ENCODE measurements at places on chromosomes 5 and 9.

- no peak for DNase-seq
Observed at GRCh38 chr5:142878111-142878510, 107.9 kb downstream of the ARHGAP26 start.

DNA sequence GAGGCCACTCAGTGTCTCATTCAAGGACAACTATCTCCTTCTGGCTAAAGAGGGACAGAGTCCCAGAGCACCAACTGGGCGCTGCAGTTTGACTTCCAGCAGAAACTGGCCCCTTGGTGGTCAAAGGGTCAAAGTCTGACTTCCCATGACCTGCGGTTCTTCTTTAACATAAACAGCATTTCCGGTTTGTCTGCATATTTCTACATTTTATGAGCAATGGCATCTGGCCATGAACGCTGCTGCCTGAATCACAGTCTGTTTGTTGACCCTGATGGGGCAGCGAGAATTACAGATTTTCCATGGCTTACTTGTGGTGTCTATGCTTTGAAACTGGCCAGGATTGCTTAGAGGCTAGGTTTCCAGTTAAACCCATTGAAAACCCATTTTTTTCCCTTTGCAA lies 1.3 kb downstream of the TNFSF15 start:
- DNase-seq: no peak

DNA sequence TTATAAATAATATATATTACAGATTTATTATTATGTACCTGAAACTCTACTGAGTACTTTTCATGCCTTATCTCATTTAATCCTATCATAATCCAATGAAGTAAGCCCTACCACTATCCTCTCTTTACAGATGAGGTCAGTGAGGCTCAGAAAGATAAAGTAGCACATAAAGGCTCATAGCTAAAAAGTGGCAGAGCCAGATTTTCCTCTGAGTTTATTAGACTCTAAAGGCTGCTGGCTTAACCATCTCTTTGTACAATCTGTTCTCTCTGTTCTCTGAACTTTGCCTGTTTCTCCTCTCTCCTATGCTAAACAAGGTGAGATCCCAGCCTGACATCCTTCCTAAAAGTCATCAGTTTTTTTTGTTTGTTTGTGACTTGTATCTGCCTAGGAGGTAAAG lies 311.2 kb downstream of the KCTD16 start:
- no peak for DNase-seq

DNA sequence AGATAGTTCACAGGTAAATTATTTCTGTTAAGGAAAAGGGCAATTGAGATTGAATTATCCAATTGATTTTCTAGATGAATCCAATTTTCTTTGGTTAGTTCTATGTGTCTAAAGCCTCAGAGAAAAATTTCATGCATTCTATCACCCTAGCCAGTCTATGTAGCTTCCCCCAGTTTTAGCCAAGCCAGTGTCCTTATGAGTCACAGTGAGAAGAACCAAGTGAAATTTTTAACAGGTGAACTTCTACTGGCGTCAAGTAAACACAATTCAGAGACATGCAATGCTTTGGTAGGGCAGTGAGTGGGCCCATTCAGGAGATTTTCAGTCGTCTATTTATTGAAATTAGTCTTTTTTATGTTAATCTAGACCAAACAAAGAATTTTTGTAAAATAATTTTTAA lies 1077.4 kb upstream of the ARRDC3 start:
- no peak for DNase-seq

DNA sequence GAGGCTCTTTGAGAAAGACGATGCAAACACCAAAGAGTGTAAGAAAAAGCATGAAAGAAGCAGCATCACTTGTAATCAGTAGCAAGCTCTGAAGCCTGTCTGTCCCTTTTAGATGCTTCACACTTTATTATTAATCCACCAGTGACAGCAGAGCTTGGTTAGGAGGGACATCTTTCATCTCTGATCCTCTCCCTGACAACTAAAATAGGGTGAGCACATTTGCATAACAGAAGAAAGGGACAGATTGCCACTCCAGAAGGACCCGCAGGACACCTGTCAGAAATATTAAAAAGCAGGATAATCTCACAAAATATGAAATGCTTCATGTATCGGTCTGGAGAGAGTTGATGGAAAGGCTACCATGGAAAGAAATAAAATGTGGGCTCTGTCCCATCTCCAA lies 71.4 kb upstream of the MAP1B start:
- no peak for DNase-seq

- no peak for DNase-seq
Observed at GRCh38 chr5:157915638-157916037, 56.7 kb upstream of the CLINT1 start.

DNA sequence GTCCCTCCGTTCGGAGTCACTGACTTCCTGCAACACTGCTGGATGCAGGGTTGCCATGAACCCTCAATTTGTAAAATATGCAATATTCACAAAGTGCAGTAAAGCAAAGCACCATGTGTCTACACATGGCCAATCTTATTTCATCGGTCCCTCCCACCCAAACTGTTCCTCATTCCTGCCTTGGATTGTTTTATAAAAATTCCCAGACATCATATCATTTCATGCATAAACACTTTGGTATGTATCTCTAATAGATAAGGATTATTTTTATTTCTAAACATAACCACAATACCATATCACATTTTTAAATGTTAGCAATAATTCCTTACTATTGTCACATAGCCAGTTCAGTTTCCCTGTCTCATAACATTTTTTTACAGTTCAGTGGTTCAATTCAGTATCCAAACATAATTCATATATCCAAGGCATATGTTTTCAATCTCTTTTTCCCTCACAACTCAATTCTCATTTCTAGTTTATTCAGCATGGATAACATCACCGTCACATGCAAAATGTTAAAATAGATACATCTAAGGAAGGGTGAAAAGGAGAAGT lies 82.0 kb upstream of the PCAT7 start:
- DNase-seq: no peak

GRCh38 chr5:64595031-64595855 lies 89.4 kb downstream of the RGS7BP start:
- no peak for DNase-seq

- no peak for DNase-seq
Observed at GRCh38 chr5:112642885-112643284, 94.8 kb upstream of the APC start.

- no peak for DNase-seq
Observed at GRCh38 chr9:2889023-2889422, 45.1 kb upstream of the PUM3 start.

DNA sequence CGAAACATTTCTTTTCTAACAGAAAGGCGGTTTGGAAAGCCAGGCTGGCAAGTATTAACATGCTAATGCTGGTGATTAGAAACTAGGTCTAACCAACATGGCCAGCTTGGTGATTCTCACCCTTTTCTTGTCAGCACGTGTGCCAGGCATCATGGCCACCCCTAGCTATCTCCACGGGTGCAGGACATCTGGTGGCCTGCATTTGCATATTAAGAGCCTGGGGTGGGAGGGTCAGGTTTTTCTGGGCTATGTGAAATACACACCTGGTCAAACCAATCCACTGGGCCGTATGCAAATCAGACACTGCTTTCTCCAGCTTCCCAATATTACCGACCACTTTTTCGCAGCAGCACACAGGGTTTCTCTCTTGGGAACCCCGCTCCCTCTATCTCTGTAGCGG lies 612.1 kb downstream of the PTPRD start:
- DNase-seq: no peak

- DNase-seq: no peak
Observed at GRCh38 chr5:42927730-42928129, 112.4 kb downstream of the ANXA2R start.

GRCh38 chr9:14341437-14342122 lies 27.6 kb upstream of the NFIB start:
- DNase-seq: no peak

- no peak for DNase-seq
Observed at GRCh38 chr5:59137846-59138245, 555.0 kb downstream of the RAB3C start.

DNA sequence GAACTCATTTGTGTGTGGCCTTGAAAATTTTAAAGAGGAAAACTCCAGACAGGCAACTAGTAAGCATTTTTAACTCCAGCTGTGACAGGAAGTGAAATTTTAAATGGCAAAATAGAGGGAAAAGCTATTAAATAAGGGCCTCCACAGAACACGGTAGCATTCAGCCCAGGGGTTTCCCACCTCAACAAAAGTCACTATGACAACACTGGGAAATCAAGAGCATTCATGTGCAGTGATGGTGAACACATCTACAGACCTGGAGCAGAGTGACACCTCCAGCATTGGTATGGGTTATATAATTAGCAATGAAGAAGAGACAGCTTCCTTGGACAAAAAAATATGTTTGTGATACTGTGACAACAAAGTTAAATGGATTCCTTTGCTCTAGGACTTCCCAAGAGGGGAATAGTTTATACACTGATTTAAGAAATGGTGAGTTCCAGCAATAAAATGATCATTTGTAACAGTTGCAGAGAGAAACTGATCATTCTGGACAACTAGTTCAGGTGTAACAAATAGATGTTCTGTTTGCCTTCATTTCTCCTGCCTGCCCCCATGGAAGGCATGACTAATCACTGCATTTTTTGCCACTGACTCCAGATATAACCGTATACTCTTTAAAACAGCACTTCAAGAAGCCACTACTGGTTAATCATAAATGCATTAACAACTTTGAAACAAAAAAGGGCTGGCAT lies 93.3 kb upstream of the SLC44A1 start:
- no peak for DNase-seq

DNA sequence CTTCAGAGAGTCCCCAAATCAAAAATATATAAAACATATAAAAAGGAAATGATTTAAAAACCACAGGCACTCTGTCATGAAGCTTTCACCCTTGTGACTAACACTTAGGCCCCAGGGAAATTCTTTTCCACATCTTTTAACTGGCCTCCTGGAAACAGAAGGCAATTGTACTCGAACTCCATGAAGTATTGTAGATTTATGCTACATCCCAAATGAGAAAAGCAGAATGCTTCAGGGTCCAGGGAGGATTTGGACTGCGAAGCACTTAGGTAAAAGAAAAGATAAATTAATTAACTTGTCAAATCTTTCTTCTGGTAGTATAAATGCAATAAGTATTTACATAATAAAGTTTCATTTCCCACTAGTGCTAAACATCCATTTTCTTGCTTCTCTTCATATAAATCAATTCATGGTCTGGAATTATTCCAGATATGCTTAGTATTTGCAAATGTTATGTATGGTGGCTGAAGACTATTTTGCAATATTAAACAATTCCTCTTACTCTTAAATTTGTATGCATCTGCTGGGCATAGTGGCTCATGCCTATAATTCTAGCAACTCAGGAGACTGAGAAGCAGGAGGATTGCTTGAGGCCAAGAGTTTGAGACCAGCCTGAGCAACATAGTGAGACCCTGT lies 64.9 kb upstream of the ELL2 start:
- no peak for DNase-seq

- DNase-seq: no peak
Observed at GRCh38 chr9:136850866-136851775, 1.0 kb upstream of the MAMDC4 start.

- DNase-seq: no peak
Observed at GRCh38 chr5:42642006-42642405, 114.6 kb upstream of the CCDC152 start.

DNA sequence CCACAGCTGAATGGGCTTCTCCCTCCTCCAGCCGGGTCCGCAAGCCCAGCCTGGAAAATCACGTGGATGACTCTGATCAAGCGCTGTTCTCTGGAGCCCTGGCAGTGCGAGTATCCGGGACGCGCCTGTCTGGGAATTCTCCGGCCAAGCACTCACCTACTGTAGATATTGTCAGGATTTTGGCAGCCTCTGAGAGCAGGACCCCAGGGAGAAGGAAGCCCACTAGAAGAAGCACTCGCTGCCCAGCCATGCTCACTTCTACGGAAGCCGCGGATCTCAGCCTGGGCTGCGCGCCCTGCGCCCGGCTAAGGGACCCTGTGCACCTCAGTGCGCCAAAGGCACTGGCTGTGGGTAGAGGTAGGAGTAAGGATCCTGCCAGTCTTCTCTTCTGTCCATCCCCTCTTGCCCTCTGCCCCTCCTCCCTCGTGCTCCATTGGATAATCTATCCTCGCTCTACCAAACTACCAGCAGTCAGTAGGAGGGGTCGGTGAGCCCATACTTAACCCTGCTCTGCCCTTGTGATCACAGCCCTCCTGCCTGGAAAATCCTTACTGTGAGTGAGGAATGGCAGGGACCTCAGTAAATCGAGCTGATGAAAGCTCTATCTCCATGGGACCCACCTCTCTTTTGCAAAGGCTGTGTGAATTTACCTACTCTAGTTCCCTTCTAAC lies at the start of gene UGT3A2:
UGT3A2 (minus strand) TSS at position 343 of the 671 bp plus-strand sequence; CDS start at position 250, 93 bp downstream.
- DNase-seq: no peak

DNA sequence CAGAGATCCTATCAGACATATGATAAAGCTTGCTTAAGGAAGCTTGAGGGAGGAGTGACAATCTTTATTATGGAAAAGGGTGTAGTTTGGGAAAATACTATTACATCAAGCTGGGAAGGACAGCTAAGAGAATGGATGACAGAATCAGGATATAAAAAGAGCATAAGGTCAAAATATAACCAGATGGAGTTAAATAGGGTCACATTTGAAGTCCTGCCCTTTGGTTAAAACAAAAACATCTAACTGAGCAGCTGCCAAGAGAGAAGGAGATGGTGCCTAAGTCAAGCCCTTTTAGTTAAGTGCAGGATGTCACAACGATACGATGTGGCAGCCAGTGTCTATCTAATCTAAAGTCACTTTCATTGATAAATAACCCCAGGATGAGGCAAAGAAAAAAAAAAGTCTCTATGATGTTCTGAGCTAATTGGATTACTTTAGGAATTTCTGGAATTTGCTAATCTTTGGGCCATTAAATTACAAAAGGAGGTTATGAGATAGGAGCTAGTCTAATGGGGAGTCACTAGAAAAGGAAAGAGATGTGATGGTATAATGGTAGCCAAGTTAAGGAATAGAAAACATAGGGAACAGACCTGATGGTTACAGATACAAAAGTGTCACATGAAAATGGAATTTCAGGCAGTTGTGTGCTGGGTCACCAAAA lies 365.2 kb downstream of the PDE4D start:
- DNase-seq: no peak

DNA sequence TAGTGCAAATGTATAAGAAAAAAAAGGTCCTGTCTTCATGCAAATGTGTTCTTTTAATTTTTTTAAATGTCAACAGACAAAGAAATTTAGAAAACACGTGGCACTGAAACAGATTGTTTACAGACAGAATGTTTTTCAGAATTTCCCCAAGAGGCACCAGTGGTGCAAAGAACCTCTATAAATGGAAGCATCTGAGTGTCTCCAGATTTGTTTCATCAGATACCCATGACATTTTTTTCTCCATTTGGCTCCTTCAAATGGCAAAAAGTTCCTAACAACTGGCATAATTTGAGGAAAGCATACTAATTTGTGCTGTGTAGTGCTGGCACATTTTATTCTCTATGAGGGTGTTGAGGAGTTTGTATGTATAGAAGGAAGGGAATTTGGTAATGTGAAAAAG lies 15.0 kb downstream of the CCDC192 start:
- DNase-seq: no peak

GRCh38 chr5:134106991-134107701 lies 7.3 kb upstream of the TCF7 start:
- no peak for DNase-seq

Data from GDM1 (cell line).